ENCODE measurements at places on chromosomes 1 and 21. TPM values are rescaled to one million over a fixed set of nuclear protein-coding genes. Genes with fewer than 3 reads are reported as not detected.

- no peak for DNase-seq
Observed at GRCh38 chr1:159012495-159012894, 2.8 kb downstream of the IFI16 start.

GRCh38 chr1:244011786-244012185, 39.3 kb upstream of the ZBTB18 start:
- no peak for DNase-seq

GRCh38 chr1:228367798-228368791, 38.5 kb downstream of the TRIM11 start:
- no peak for DNase-seq

Gene ATP8B2
- total RNA-seq = 126 TPM

DNA sequence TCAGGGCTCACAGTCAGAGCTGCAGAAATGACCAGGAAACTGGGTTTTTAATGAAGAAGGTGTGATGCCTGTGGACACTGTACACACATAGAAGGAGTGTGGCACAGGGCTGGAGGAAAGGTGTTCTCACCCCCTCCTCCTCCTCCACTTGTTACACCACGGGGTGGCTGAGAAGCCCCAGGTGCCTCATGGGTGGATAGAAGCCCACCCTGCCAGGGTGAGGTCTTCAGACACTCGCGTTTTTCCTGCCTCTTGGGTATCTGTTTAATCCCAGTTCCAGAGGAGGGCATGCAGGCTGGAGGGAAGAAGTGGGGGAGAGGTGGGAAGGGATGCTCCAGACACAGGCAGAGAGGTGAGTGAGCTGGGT, 9.7 kb upstream of the LAD1 start:
- no peak for DNase-seq

DNA sequence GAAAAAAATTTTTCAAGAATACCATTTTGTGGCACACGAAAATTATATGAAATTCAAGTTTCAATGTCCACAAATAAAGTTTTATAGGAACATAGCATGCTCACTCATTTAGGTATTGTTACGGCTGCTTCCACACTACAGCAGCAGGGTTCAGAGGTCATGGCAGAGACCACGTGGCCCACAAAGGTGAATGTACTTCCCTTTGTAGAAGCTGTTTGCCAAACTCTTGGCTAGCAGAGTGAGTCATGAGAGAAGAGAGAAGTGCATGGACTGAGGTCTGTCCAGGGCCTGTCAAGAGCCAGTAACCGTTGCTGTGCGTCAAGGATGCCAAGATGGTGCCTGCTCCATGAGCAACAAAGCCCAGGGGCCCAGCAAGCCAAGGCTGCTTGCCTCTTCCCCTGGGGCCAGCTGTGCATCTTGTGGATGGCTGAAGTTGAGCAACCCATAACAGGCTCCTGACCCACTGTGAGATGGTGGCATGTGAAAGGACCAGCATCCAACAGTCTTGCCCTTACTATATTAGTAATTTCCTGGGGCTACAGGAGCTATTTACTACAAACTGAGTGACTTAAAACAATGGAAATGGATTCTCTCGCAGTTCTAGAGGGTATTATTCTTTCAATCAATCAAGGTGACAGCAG, 64.8 kb upstream of the ATP5PO start:
- peak; percentile 40 for DNase-seq

GRCh38 chr1:36737767-36738166, 255.1 kb upstream of the CSF3R start:
- no peak for DNase-seq

DNA sequence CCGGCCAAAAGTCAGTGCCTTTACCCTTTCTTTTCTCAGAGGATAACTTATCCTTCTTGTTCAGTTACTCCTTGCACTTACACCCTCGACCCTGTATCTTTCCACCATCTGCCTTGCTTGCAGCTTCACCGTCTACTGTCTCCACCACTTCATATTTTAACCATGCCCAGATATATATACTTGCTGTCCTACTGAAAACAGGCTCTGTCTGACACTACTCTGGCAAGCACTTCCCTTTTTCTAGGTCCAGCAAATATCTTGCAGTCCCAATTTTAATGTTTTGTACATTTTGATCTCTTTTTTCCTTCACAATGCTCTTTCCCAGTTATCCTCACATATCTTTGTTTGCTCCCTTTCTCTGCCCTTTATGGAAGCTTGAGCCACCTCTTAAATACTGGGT, 308.6 kb downstream of the TPR start:
- no peak for DNase-seq

DNA sequence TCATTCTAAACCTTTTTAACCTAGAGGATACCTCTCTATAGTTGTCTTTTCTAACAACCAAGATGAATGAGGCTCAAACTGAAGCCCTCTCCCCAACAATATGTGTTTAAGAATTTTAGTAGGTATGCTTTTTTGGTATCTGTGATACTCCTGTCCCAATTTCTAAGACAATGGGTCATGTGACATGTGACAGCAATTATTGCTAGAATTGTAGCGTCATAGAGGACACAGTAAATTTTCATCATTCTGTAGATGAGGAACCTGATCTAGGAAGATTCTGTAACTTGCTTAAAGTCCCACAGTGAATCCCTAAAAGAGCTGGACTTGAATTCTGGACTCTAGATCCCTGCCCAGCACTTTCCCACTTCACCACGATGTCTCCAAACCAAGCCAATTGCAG, 11.6 kb upstream of the CASQ1 start:
- DNase-seq = no peak

DNA sequence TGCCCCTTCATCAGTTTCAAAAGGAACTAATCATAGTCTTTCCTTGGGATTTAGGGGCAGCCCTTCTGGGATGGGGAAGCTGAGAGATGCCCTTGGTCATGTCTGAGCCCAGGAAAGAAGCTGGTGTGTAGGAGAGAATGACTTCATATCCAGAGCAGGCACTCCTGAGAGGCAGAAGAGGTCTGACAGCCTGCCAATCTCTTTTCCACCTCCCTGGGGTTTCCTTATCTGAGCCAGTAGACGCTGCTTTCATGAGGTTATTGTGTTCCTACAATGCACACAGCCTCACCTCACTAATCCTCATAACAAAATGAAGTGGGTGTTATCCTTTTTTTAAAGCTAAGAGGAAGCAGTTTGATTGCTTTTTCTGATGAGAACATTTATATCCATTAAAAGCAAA, 14.1 kb downstream of the ROR1 start:
- DNase-seq = no peak

DNA sequence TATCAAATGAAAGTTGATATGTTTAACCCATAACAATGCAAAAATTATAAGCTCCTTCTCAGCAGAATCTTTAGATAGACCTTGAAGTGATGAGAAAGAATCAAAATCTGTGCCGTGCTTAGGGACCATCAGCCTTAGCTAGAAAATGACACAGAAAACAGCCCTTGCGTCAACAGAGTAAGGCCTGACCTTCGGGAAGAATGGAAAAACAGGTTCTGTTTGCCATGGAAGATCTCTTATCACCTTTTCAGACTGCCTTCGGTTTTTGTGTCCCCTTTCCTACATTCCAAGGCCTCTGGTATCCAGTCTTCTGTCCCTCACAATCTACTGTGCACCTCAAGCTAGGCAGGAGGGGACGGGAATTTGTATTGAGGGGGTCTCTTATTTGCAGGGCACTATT, 37.6 kb upstream of the DPT start:
- no peak for DNase-seq

DNA sequence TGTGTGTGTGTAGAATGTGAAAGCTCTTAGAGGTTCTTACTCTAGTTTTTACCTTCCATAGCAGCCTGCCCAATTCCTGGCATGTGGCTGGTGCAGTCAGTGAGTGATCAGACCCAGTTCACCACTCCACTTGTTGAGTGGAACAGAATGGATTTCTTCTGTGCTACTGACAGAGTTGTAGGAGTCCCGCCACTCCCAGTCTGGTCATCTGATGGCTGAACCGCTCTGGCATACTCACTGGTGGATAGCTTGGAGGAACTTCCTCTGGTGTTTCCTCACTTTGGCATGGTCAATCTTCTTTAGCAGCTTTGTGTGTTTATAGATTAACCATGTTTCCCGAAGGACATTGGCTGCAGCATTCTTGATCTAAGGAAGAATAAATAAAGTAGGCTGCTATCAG, 106.7 kb upstream of the ADAR start:
- peak; percentile 51 for DNase-seq

- peak; percentile 100 for DNase-seq
Observed at GRCh38 chr1:235917267-235917811, 50.6 kb upstream of the LYST start.

DNA sequence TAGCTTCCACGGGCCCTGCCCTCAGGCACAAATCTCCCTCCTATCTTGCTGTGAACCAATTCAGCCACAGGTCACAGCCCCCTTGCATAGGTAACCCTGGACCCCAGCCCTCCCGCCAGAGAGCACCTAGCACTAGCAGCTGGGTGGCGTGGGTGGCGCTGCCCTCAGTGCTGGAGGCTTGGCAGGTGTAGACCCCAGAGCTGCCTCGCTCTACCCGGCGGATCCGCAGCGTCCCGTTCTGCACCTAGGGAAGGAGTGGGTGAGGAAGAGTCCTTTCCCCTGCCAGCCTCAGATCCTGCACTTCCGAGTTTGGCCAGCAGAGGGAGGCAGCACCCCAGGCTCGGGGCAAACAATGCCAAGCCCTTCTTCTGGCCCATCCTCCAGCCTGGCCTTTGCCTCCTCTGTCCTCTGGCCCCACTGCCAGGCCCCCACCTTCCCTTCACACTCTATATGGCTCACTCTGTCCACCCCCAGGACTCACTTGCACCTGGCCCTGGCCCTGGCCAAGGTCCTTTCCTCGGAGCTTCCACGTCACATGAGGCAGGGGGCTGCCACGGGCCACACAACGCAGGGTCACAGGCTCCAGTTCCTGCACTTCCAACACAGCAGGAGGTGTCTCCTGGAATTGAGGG, 9.0 kb downstream of the IGSF9 start:
- peak; percentile 64 for DNase-seq

Gene FAM177B
- not detected for total RNA-seq

GRCh38 chr21:42398436-42399028, 2.7 kb upstream of the TMPRSS3 start:
- DNase-seq = no peak

Gene TCP10L
- 0.16 TPM for total RNA-seq

- no peak for DNase-seq
Observed at GRCh38 chr1:167543199-167543990, 10.2 kb downstream of the CREG1 start.

GRCh38 chr1:20343149-20343937, 52.7 kb downstream of the VWA5B1 start:
- DNase-seq = no peak

DNA sequence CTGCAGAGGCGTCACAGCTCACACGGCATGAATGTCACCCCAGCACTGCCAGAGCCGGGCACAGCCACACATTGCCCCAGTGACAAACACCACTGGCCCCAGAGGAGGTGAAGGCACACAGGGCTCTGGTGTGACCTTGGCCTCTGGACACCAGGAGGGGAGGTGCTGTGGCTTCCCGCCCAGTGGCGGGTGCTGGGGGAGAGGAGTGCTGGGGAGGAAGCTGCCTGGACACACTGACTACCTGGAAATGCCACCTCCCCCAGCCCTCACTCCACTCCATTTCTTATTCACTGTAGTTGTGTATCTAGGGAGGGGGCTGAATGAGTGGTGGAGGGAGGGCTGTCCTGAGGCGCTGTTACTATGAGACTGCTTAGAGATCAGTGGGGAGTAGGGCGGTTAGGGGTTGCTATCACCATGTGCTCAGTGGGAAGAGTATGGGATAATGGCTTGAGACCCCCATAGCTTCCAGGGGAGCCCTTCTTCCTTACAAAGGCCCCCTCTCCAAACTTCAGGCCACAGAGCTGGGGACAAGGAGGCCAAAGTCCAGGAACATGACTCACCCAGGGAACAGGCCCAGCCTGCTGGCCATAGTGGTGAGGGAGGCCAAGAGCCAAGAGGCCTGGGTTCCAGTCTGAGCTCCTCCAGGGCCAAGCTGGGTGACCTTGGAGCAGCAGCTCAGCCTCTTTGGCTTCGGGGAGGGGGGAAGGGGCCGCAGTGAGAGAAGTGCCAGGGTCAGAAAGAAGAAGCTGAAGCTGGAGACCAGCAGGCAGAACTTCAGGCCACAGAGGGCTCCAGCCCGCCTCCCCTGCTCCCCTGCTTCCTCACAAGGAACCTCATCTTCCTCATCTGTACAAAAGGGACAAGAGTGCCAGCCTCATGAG, 40.1 kb downstream of the AHDC1 start:
- DNase-seq = no peak

GRCh38 chr1:9244501-9245229, 10.1 kb downstream of the H6PD start:
- no peak for DNase-seq

Gene SLC9C2
- not detected for total RNA-seq

Gene DNASE2B
- not detected for total RNA-seq

- peak; percentile 53 for DNase-seq
Observed at GRCh38 chr1:46673749-46674182, 2.1 kb downstream of the TEX38 start.

DNA sequence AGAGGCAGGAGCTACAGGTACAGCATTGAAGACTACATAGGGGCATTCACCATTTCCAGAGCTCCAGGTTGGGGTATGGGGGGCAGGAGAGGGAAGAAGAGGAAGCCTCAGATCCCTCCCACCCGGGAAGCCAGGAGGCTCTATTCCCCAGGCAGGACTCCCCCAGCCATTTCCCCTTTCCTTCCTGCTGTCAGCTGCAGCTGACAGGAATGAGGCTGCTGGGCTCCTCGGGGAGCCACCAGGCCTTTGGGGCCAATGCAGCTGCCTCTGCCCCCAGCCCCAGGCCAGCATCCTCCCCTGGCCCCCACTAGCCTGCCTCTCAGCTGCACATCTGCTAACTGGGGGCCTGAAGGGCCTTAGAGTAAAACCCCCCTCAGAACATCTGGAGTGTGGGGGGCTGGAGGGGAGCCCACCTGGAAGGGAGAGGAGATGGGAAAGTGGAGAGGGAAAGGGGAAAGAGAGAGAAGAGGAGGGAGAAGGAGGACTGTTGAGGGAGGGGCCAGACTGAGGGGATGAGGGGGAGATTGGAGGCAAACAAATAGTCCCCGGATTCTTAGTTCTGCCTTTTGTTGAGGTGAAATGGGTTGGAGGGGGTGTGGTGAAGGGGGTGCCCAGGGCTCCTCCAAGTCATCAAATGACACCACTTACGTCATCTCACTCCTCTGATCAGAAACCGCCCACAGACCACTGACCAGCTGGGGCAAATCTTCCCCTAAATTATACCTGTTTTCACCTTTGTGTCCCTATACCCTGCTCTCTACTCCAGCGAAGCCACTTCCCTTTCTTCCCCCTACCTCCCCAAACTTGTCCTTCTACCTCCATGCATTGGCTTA, 58.0 kb downstream of the LGR6 start:
- no peak for DNase-seq

All from HT1080 (cell line).